ENCODE measurements at places on chromosomes 16 and 17.

- DNase-seq = no peak
Measured at GRCh38 chr16:60655514-60656153, 1380.6 kb downstream of the CDH8 start.

DNA sequence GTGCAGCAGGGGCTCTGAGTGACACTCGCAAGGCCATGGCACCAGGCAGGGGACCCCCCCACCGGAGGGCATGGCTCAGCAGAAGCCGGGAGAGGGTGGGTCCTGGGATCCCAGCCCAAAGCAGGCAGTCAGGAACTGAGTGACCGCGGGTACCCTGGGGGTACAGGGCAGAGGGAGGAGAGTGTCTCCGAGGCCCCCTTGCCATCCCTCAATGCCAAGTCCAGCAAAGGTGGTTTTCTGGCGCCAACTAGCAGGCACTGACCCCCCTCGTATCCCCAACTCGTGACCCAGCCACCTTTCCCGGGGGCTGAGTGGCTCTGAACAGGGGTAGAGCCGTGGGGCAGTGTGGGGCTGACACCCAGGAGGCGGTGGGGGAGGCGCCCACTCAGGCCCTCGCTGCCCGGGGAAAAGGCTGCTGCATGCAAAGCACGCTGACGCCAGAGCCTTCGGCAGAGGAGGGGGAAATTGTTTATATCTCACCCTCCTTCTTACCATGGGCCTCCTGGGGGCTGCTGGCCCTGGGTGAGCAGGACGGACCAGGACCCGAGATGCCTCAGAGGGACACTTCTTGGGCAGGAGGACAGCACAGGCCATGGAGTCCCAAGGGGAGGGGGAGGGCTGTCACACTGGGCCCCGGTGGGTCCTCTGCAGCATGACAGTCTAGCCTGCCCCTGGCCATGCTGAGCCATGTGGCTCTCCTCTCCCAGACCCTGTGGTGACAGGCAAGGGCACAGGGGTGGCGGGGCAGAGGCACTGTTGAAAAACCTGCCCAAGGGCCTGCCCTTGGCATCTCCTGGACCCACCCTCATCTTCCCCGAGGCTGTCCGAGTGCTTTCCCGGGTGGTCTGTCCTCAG, 14.6 kb upstream of the ENPP7 start:
- DNase-seq = no peak

GRCh38 chr17:42781639-42782165, 1.3 kb downstream of the WNK4 start:
- no peak for DNase-seq

DNA sequence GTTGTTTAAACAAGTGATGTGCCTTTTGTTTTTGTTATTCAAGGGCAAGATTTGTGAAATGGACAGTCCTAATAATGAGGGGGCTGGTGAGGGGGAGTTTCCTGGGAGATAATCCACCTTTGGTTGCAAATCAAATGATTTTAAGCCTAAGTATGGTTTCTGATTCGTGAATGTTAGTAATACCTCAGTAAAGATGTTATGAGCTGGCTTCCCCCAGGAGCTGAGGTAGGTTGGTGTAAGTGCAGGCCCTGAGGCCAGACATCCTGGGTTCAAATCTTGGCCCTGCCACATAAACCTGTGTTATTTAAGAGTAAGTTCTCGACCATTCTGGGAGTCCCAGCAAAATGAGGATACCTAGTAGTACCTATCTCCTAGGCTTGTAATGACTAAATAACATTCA, 1.5 kb downstream of the SNX29 start:
- DNase-seq = no peak

DNA sequence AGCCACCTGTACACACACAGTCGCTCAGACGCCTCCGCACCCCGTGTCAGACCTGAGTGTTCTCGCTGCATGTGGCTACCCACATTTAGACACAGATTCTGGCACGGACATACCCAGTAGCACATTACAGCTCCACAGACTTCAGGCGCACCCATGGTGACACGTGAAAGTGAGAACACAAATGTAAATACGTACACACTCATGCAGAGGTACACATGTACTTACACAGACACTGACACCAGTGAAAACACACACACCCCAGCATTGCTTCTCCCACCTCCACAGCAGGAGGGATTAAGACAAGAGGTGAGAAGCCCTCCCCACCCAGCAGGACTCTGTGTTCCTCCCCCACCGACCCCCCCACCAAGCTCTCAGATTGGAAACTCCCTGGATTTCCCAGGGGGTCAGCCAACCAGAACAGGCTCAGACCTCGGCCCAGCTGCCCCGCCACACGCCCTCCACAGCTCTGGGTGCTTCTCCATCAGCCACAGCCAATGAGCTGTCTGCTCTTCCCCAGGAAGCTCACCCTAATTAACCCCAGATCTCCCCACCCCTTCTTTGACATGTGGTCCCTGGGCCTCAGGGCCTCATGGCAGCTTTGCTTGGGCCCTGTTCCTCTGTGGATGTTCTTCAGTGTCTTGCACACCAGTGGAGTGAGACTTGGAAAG, 5.3 kb upstream of the FOXN1 start:
- DNase-seq = no peak

DNA sequence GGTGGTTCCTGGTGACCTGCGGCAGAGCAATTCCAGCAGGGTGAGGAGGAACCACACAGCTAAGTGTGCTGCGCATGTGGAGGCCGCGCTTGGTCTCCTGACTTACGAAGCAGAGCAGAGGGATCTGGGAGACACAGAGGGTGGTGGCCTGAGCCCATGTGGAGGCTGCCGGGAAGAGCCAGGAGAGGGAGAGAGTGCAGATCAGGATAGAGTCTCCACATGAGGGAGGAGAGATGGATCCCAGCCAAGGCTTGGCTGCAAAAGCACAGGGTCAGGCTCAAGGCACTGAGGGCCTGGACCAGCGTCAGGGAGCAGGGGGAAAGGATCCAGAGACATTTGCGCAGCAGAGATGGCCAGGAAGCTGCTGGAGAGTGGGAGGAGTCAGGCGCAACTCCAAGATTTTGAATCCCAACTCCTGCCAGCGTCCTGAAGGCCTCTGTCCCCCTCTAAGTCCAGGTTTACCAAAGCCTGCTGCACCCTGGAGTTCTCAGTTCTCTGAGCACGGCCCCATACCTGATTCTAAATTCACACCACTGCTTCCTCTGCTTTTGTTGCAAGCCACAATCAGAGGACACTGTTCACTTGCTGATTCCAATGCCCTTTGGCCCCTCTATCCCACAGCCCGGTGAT, 11.3 kb upstream of the MLLT6 start:
- DNase-seq = no peak

- DNase-seq = no peak
Measured at GRCh38 chr16:85910854-85911247, 11.9 kb downstream of the IRF8 start.

Measured in activated CD4-positive, alpha-beta T cell treated with anti-CD3 and anti-CD28 coated beads for 24 hours (primary cell).